Stimulated activated CD4-positive, alpha-beta T cell treated with anti-CD3 and anti-CD28 coated beads, Interleukin-1b, Interleukin-23, amount 100 ng/mL, for 1 hour (primary cell): ENCODE measurements at places on chromosomes 5 and 9.

DNA sequence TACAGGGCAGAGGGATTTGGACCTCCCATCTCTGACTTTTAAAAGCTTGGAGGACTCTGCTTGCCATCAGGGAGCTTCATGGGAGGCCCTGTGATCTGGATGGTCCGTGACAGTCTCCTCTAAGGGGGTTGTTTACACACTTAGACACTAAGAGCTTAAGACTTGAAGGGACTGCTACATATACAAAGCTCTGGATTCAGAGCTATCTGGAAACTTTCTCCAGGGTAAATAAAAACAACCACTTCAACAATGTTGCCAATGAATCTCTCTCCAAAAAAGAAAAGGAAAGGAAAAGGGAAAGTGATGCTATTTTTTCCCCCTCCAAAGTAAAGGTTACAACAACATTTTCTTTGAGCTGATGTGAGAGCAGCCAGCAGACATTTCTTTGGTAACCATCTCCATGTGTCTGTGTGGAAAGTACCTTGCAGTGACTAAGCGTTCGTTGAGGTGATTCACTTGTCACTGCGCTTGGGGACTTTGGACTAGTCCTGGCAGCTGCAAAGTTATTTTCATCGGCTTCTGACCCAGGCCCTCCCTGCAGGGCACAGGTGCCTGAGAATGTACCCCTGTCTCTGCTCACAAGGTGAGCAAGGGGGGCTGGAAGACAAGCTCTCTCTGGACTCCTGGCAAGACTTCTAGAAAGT is 262.1 kb upstream of the KLF4 start:
- no peak for DNase-seq

DNA sequence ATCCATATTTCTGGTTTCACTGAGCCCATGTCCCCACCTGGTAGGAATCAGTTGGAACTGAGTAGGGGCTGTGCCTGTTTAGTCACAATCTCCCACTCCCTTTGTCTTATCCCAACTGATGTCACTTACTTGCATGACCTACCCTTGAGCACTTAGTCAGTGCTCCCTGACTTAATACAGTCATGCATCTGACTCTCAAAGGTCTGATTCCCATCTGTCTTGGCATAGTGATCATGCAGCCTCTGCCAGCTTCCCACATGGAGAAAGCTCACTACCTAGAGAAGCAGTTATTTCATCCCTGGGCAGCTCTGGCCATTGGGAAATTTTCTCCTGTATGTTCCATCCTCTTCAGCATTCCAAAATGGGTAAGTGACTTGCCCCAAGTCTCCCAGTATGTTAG is 24.8 kb downstream of the ABLIM3 start:
- no peak for DNase-seq

GRCh38 chr5:16930496-16930895 is 5.6 kb downstream of the MYO10 start:
- DNase-seq: no peak

DNA sequence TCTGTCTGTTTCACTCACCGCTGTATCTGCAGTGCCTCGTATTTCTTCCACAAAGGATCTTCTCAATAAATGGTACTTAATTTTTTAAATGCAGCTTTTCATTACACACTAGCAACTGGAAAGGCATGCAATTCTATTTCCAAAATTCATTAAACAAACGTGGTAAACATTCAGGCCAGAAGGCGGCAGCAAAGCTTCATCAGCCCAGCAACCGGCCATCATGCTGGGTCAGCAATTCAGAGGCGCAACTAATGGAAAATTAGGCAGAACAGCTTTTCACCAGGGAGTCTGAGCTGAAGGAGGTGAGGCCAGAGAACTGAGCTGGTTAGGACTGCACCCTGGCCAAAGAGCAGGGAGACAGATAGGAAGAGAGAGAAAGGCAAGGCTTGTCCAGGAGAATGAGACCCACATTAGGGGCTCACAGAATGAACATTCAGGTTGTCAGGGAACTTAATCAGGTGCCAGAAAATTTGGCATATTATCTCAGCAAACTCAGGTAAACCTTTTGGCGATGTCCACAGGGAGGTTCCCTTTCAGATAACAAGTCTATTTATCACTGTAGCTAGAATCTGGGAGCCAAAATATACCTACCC is 17.7 kb upstream of the RNF180 start:
- DNase-seq: no peak

DNA sequence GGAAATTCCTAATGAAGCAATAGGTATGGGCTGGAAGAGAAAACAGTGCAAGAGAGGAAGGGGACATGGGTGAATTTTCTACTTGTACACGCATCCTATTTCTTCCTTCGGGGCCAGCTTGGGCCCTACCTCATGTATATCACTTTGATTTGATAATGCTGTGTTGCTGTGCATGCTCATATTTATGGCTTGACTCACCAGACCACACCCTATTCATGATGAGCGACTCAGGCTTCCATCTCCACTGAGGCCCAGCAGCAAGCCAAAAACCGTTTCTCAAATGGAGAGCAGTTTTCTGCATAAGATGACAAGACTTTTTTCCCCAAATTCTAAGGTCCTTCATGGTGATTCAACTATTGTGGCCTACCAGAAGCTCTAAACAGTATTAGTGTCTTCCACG is 2039.1 kb upstream of the CDH9 start:
- DNase-seq: no peak

DNA sequence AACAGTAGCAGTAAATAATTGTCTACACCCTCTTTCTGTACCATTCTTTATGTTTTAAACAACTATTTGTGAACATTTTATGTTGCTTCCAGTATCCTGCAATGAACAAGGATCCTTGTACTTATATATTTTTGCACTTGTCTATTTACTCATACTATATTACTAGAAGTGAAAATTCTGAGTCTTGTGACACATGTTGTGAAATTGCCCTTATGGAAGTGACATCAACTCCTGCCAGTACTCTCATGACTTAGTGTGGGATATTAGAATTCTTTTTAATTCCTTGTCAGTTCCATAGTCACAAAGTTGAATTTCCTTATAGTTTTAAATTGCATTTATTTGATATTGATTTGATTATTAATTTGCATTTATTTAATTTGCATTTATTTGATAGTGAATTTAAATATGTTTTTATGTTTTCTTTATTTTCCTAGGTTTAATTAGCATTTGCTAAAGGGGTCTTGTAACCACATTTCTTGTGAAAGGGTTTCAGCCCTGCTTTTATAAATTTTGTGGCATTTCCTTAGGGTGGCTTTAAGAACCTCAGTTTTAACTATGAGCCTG is 27.7 kb downstream of the PARP8 start:
- DNase-seq: no peak

DNA sequence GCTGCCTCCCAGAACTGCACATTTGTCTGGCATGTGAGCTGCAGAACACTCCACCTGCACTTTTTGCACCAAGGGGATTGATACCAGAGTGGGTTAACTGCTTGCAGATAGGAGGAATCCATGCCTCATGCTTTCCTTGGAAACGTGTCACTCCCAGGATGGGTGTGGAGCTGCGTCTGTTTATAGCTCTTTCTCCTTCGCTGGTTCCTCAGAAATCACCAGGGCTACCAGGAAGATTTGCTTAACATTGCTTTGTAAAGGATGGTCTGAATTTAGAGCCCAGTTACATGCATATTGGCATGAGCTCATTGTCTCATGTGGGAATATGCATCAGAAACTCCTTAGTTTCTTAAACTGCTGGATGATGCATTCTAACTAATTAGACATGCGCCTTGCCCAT is 234.6 kb downstream of the GADD45G start:
- no peak for DNase-seq

GRCh38 chr5:62938927-62939326 is 360.3 kb downstream of the LRRC70 start:
- DNase-seq: no peak

DNA sequence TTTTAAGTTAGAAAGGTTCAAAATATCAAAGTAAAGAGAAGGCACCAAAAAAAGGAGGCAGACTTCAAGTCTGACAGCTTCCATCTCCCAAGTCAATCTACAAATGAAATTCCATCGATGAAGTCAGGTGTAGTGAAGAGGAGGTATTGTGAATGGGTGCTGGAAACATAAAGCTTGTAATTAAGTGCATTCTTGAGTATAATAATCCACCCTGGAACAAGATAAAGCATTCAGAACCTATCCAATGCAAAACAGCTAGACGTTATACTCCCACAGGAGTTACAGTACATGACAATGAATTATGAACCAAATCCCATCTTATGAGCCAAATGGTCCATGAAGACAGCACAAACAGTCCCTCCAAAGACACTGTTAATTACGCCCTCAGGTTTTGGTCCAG is 22.3 kb downstream of the BNC2 start:
- DNase-seq: no peak

- no peak for DNase-seq
Observed at GRCh38 chr9:123597876-123598556, 242.0 kb downstream of the CRB2 start.

- DNase-seq: no peak
Observed at GRCh38 chr5:133234911-133235310, 183.1 kb downstream of the HSPA4 start.

DNA sequence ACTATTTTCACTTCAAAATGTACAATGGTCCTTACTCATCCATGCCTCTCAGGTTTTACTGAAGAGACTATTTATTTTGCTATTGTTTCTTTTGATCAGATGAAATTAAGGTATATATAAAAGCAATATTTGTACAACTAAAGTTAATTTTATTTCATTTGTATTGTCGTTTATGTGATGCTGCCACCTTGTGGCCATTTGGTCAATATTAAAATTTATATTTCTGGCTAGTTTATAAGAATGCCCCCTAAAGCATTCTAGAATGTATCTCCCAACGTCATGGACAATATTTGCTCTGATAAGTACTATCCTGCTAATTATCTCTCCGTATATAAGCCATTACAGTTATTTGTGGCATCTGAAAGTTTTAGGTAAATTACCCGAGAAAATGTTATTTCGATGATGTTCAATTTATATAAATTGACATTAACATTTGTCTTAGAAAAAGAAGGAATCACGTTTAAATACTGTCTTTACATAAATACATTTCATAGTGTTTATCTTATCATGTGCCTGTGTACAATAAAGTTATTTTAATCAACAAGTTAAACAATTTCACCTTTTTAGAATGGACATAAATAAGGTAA is 680.0 kb downstream of the TAF11L14 start:
- no peak for DNase-seq

- DNase-seq: no peak
Observed at GRCh38 chr5:124859027-124859426, 112.6 kb upstream of the ZNF608 start.

DNA sequence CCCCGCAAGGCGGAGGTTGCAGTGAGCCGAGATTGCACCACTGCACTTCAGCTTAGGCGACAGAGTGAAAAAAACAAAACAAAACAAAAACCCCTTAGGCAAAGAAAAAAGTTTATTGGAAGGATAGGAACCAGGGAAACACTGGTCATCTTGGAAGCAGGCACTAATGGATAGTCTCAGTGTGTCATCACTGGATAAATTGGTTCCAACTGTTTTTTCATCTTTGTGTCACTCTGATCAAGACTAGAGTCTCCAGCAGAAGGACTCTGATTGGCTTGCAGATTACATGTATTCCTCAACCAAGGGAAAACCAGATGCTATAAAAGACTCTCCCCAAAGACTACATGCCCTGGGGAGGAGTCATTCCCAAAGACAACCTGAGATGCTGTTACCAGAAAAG is 35.0 kb upstream of the HMHB1 start:
- no peak for DNase-seq

DNA sequence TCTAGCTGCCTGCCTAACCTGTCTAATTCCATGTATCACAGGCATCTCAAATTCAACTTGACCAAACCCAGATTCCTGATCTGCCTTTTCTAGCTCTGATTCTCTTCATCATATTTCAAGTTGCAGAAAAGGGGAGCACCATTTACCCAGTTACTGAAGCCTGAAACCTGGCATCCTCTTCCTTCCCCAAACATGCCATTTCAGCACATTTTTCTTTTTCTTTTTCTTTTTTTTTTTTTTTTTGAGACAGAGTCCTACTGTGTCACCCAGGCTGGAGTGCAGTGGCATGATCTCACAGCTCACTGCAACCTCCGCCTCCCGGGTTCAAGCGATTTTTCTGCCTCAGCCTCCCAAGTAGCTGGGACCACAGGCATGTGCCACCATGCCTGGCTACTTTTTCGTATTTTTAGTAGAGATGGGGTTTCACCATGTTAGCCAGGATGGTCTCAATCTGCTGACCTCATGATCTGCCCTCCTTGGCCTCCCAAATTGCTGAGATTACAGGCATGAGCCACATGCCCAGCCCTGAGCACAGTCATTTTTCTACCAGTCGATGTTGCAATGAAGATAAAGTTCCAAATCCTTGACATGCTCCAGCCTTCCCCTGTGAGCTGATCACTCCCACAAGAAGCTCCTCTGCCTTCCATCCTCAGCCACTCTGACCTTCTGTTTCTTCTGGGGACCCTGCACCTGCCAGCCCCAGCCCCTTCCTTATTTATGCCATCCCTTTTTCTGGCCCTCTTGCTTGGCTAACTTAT is 32.2 kb downstream of the ACER2 start:
- DNase-seq: no peak

GRCh38 chr9:136923881-136924280 is 20.7 kb downstream of the FBXW5 start:
- no peak for DNase-seq
